Temporal lobe (tissue), 4 donors: ENCODE measurements at places on chromosomes 2 and 18. TPM values are rescaled to one million over a fixed set of nuclear protein-coding genes. Genes with fewer than 3 reads are reported as not detected.

ASB18 gene
- total RNA-seq: not detected

WDFY1 gene
- 33.7 TPM for total RNA-seq

UGT1A10 gene
- not detected for total RNA-seq

MTCL1 gene
- total RNA-seq: 14.5 TPM

AOX1 gene
- total RNA-seq: 1.7 TPM

SLC4A1AP gene
- 26.3 TPM for total RNA-seq

CRYGD gene
- total RNA-seq: 1.2 TPM

CCDC85A gene
- total RNA-seq: 22.1 TPM

KCNE4 gene
- 2.5 TPM for total RNA-seq

FAM98A gene
- 15.2 TPM for total RNA-seq

PARD3B gene
- 3.4 TPM for total RNA-seq

IL36RN gene
- not detected for total RNA-seq

ABCG5 gene
- not detected for total RNA-seq
